Urinary bladder (tissue), 4 donors: ENCODE measurements at places on chromosomes 7 and 10. TPM values are rescaled to one million over a fixed set of nuclear protein-coding genes. Genes with fewer than 3 reads are reported as not detected.

CALY gene
- polyA plus RNA-seq = 1.1 TPM

C10orf53 gene
- not detected for polyA plus RNA-seq

GRCh38 chr7:87599336-87599735 is 1.3 kb downstream of the ABCB1 start:
- DNase-seq = no peak

DNA sequence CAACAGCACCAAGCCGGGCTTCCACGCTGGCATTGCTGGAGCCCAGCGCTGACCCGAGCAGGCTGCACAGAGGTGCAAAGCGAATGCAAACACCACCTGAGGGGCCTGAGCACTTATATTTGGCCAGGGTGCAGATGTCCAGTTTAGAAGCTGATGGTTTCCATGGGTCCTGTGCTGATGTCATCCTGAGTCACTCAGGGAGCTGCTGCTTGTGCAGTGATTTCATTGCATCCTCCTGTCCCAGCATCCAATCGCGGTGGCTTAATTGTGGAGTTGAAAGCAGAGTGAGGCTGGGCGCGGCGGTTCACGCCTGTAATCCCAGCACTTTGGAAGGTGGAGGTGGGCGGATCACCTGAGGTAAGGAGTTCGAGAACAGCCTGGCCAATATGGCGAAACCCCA is 410.2 kb upstream of the KLF6 start:
- DNase-seq = no peak

- no peak for DNase-seq
Observed at GRCh38 chr7:49497471-49497870, 276.0 kb upstream of the VWC2 start.

GRCh38 chr10:9302140-9302746 is 1247.8 kb downstream of the GATA3 start:
- DNase-seq = peak; percentile 35

DNA sequence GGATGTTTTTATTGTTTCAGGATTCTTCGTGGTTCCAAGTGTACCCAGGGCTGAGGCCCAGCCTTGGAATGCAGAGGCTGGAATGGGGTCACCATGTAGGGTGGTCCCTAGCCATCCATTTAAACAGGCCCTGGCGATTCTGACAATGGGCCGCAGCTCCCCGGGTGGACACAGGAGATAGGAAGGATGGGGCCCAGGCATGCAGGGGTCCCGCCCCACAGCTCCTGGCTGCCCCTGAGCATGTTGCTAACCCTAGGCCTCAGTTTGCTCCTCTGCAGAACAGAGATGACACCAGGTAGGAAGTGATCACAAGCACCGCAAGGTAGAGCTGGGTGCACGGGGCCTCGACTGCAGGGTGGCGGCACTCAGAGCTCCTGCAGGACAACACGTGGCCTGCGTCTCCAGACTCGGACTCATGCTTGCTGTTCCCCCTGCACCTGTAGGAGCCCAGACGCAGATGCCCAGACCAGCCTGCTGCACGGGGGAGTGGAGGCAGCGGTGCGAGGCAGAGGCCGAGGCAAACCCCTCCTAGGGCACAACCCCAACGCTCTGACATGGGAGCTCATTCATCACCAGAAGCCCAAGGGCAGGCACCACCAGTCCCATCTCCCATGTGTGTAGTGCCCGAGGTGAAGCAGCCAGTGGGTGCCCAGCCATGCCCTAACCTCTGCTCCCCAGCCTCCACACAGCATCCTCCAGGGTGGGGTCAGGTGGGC is 25.5 kb downstream of the VIPR2 start:
- no peak for DNase-seq

- DNase-seq = no peak
Observed at GRCh38 chr10:76125900-76126299, 694.5 kb downstream of the LRMDA start.

GRCh38 chr7:76191783-76192240 is 9.9 kb upstream of the SRRM3 start:
- DNase-seq = no peak

- no peak for DNase-seq
Observed at GRCh38 chr10:12661671-12662070, 312.3 kb downstream of the CAMK1D start.
